ENCODE measurements at places on chromosomes 7 and 10.

- no peak for DNase-seq
These were observed 212.5 kb upstream of the PPP2R2D start for GRCh38 chr10:131688304-131688703.

DNA sequence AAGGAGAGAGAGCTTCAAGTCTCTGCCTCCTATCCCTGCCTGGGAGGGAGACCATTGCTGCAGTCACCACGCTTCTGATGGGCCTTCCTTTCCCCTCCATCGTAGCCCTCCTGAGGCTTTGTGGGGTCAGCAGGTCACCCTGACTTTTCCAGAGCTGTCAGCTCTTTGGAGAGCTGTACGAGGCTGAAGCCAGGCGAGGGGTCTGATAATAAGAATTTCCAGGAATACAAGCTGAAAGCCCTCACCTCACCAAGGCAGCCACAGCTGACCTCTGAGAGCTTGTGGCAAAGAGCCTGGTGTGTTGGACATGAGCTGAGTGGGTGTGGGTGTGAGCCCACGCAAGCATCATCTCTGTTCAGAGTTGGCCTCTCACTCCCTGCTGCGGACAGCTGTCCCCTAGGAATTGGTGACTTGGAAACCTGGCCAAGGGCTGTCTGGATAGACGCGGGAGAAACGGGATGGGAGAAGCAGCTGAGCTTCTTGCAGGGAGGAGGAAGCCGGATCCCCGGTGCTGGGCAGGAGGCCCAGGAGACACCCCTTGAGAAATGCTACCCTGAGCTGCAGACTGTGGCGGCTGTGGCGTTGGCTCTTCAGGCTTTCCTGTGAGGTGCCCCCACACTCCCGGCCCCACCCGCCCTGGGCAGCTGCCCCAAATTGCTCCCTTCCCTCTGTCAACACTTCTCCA, 122.1 kb upstream of the BTBD16 start:
- no peak for DNase-seq

- no peak for DNase-seq
These were observed 46.3 kb downstream of the VIPR2 start for GRCh38 chr7:159098424-159098786.

GRCh38 chr7:20220293-20220761, 3.1 kb upstream of the MACC1 start:
- no peak for DNase-seq

GRCh38 chr10:87642988-87643387, 16.7 kb upstream of the PAPSS2 start:
- no peak for DNase-seq

DNA sequence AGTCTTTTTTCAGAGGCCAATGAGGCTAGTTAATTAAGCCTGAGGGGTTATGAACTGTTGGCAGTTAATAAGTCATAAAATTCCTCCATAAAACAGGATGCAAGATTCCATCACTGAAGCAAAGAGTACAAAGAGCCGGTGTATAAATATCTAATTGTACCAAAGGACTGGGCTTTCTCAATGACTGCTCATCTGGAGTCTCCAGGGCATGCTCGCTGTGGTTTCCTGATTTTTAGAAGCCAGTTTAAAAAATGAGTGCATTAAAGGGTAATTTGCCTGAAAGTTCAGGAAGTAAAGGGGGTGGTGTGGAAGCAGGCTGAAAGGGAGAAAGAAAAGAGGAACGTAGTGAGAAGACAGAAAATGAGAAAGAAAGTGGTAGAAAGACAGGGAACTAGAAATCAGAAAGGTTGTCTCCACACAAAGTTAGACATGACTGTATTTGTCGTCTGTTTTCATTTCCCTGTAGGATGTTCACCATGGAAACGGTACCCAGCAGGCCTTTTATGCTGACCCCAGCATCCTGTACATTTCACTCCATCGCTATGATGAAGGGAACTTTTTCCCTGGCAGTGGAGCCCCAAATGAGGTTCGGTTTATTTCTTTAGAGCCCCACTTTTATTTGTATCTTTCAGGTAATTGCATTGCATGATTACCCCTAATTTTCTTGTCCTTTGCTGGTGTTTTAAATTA, 282.3 kb downstream of the TWIST1 start:
- DNase-seq = no peak

- no peak for DNase-seq
These were observed 47.7 kb downstream of the KIAA1217 start for GRCh38 chr10:24256619-24257107.

- no peak for DNase-seq
These were observed 6.1 kb downstream of the MARVELD1 start for GRCh38 chr10:97719602-97720001.

DNA sequence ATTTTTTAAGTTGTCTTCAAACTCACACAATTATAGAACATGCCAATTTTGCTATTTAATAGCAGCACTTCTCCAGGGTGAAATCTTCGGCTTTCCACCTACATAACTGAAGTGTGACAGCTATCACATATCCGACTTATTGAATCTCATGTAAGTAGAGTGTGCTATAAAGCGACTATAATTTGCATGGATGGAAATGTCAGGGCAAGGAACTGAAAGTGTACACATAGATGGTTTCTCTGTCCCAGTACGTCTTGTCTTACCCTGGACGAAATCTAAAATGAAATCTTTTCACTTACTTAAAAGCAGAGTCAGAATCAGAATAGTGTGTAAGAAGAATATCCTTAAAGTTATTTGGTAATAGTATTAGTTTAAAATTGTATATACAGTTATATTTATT, 132.3 kb downstream of the THSD7A start:
- no peak for DNase-seq

GRCh38 chr7:111192614-111193413, 101.9 kb downstream of the LRRN3 start:
- DNase-seq = no peak

DNA sequence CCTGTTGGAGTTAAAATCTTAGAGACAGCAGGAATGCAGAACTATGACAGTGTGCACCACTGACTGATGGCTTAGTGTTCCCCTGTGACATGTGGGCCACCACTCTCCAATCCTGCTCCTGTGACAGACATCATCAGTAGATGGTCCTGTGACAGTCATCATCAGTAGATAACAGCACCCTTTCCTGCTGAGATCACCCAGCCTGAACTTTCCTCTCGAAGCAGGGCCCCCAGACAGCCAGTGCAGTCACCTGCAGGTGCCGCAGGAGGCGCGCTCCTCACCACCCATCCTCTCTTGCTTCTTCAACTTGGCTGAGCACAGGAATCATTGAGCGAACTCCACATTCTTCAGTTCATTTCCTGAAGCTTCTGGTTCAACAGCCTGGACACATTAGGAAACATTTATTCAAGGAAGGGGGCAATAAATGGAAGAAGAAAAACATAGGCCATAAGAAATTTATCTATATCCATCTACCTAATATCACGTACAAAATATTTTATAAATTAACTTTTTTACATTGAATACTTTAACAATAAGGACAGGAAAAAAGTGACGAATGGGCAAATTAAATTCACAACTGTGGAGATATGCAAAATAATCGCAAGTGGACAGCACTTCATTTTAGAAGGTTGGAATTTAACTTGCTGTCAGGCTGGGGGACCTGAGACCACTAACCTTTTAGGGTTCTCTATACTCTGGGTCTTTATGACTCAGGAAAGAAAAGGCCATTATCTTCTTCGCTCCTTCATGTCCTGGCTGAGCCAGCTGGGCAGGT, 32.0 kb upstream of the MKI67 start:
- DNase-seq = no peak

GRCh38 chr10:114044247-114045135, 825 bp downstream of the ADRB1 start:
- DNase-seq = no peak

DNA sequence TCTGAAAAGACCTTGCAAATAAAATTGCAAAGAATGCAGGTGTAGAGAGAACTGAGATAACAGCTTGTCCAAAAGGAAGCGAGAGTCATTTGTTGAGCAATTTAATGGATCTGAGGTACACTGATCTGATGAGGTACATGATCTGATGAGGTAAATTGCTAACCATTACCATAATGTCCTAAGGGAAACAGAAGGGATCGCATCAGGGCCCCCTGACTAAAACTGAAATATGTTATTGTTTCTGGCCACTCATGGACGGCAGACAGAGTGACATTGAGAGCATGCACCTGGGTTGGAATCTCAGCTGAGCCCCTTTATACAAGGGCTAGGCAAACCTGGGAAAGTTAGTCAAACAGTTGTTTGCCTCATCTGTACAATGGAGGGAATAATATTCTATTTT, 15.8 kb upstream of the PAPSS2 start:
- DNase-seq = no peak

GRCh38 chr10:18606051-18606695, 45.2 kb downstream of the NSUN6 start:
- DNase-seq = no peak

GRCh38 chr7:156979711-156980110, 30.2 kb downstream of the NOM1 start:
- no peak for DNase-seq

GRCh38 chr7:15557686-15558085, 4.1 kb downstream of the AGMO start:
- no peak for DNase-seq

DNA sequence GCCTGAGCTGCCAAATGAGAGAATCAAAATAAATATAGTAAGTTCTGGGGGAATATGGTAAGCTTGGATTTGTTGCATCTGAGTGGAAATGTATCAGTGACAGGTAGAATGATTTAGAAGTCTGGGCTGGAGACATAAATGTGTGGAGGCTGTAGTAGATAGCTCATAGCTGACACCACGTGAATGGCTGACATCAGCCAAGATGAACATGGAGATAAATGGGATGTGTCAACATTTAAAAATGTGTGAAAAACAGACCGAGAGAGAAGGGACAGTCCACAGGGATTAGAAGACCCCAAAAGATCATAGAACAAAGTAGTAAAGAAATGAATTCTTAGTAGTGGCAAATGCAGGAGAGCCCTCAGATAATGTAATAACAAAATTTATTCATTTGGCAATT, 40.9 kb downstream of the NAMPT start:
- no peak for DNase-seq

- DNase-seq = no peak
These were observed 53.8 kb downstream of the CCDC3 start for GRCh38 chr10:12947741-12948140.

GRCh38 chr7:157429001-157429679, 92.3 kb downstream of the DNAJB6 start:
- no peak for DNase-seq

DNA sequence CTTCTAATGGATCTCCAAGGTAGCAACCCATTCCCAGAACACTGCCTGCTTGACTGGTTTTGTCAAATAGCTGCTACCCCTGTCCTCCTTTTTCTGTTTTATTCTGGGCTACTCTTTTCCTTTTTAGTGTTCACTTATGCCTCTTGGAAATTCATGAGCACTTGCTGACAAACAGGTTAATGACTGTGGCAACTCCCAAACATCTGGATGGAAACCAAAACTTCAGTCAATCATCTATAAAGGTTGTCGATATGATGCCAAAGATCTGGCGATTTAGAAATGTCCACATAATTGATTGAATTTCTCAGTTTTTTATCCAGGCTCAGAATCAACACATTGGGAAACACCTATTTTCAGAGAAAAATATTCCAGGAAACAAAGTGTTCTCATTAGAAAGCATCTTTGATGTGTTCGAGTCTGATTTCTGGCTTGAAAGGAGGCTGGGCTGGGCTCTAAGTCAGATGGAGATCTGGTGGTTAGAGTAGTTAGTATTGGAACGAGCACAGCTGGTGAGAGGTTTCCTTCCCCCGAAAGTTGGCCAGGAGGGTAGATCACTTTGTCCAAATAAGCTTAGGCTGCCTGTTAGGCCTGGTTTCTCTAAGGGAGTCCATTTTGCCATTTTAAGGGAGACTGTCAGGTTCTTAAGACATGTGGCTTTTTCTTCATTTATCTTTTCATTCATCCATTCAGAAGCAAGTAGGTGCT, 17.8 kb downstream of the PAX2 start:
- DNase-seq = no peak

- DNase-seq = no peak
These were observed 30.6 kb upstream of the PITRM1 start for GRCh38 chr10:3203016-3203811.

DNA sequence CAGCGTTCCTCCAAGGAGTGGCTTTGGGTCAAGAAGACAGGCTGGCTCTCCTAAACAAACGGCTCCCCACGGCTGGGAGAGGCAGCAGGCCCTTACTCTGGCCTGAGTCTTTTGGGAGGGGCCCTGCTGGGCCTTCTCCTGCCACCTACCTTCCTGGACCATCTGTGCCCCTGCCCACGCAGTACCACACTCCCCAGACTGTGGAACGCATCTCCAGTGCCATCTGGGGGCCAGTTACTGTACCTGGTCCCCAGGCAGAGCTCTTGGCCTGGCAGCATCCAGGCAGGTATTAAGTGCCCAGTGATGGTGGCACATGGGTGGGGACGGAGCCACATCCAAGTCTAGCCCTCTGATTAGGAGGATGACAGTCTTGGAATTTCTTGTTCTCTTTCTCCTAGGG, 14.4 kb downstream of the ALKBH4 start:
- peak; percentile 19 for DNase-seq

- no peak for DNase-seq
These were observed 381.8 kb upstream of the FZD8 start for GRCh38 chr10:36023939-36024338.

GRCh38 chr7:92303761-92304160, 58.0 kb downstream of the ANKIB1 start:
- DNase-seq = no peak

DNA sequence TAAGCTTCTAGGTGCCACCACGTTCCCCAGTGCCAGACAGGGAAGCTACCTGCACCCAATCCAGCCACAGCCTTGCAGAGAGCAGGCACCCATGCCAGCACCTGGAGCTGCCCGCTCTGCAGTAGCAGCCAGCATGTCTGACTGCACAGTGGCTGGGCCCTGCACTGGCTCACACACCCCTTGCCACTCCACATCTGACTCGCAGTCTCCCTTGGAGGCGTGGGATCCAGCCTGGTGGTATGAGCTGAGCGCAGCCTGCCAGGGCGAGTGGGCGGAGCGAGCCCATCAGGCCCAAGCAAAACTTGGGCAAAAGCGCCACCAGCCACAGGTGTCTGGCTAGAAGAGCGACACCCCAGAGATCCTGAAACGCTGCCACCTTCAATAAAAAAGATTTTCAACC, 30.1 kb downstream of the CRTAC1 start:
- DNase-seq = no peak

DNA sequence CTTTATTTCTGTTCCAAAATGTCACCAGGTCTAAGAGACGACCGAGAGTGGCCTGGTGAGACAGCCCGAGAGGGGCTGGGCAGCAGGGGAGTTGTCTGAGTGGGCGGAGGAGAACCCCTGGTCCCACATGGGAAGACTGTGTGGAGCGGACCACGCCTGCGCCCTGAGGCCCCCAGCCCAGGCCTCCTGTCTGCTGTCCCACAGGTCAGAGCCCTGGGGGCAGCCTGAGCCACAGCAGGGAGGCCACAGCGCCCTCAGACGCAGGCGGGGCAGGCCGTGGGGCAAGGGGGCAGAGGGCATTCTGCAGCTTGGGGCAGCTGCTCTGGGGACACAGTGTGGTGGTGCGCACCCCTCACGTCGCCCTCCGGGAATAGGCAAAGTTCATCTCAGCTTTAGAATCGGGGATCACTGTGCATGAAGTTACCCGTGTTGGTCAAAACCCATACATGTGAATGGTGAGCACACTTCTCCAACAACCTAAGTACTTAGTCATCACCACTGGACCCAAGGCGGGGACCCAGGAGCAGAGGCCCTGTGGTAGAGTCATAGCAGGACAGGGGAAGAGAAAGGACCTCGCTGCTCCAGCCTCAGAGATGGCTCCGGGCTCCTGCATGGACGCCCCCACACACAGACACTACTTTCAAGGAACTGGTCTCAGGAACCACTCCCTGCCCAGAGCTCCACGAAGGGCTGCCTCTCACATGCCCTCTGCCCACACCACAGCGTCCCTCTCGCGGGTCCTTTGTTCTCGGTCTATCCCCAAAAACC, 214.7 kb downstream of the ELFN1 start:
- DNase-seq = no peak

- DNase-seq = no peak
These were observed 97.6 kb downstream of the PRPF18 start for GRCh38 chr10:13684252-13684791.

Measured in stimulated activated CD8-positive, alpha-beta memory T cell treated with anti-CD3 and anti-CD28 coated beads, Interleukin-2, amount 100 ng/mL, for 1 hour (primary cell).